ENCODE measurements at places on chromosomes 12 and 14. TPM values are rescaled to one million over a fixed set of nuclear protein-coding genes. Genes with fewer than 3 reads are reported as not detected.

FAM186B gene
- not detected for total RNA-seq

C1QL4 gene
- 0.16 TPM for total RNA-seq

DPY19L2 gene
- 38.4 TPM for total RNA-seq

ASPG gene
- 0.94 TPM for total RNA-seq

CACNA2D4 gene
- not detected for total RNA-seq

PLXNC1 gene
- 39.5 TPM for total RNA-seq

TAS2R7 gene
- total RNA-seq: 1.1 TPM

MDM1 gene
- 29.8 TPM for total RNA-seq

IAPP gene
- total RNA-seq: not detected

TMCC3 gene
- 8.7 TPM for total RNA-seq

RACGAP1 gene
- total RNA-seq: 22.0 TPM

LPAR5 gene
- total RNA-seq: 0.62 TPM

GZMH gene
- not detected for total RNA-seq

TPPP2 gene
- not detected for total RNA-seq

COX8C gene
- total RNA-seq: not detected

PHETA1 gene
- total RNA-seq: 5.8 TPM

PROX2 gene
- total RNA-seq: not detected

TTC9 gene
- 22.9 TPM for total RNA-seq

CCDC175 gene
- total RNA-seq: 3.3 TPM

Data from occipital lobe (tissue), 3 donors.